ENCODE measurements at places on chromosomes 3 and 15.

- no peak for DNase-seq
Observed at GRCh38 chr3:178246004-178246403, 290.2 kb upstream of the KCNMB2 start.

DNA sequence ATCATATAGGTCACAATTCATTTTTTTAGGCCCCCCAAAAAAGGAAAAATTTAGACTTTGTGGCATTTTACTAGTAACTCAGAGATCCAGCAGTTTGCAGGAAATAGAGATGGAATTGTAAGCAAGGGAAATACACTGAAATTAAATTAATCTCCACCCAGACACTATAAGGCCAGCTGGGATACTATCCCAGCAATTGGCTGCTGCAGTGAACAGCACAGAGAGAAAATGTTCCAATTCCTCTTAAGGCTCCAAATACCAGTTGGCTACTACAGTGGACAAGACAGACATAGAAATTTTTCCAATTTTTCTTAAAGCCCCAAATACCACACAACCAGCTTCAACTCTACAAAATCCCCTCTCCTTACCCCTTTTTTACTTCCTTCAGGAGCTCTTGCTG is 78.9 kb downstream of the ULK4 start:
- DNase-seq: no peak

- DNase-seq: no peak
Observed at GRCh38 chr15:25727867-25728600, 135.1 kb downstream of the ATP10A start.

DNA sequence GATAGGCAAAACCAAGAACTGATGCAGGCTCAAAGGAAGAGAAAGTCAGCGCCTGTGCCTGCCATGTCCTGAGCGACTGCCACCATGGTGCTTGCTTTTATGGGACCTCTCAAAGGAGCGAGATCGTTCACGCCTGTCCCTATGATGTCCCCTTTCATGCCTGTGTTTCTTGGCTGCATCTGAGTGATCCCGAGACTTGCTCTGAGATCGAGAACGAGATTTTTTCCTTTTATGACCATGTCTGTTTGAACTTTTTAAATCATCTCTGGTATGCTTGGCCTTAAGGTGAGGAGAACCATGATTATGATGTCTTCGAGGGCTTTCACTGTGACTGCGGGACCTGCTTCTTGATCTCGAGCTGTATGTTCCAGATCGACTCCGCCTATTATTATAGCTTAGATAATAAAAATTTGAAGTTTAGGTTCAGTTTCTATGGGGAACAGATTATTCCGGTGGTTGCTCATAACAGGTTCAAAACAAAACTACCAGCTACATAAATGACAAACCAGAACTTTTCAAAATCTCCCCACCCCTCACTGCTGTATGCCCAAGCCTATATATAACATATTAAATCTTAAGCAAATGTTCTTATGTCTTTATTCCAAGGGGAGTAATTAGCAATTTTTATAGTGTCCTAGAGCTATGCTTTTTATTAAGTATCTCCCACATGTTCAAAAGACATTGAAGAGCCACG is 11.6 kb downstream of the CCNL1 start:
- no peak for DNase-seq

DNA sequence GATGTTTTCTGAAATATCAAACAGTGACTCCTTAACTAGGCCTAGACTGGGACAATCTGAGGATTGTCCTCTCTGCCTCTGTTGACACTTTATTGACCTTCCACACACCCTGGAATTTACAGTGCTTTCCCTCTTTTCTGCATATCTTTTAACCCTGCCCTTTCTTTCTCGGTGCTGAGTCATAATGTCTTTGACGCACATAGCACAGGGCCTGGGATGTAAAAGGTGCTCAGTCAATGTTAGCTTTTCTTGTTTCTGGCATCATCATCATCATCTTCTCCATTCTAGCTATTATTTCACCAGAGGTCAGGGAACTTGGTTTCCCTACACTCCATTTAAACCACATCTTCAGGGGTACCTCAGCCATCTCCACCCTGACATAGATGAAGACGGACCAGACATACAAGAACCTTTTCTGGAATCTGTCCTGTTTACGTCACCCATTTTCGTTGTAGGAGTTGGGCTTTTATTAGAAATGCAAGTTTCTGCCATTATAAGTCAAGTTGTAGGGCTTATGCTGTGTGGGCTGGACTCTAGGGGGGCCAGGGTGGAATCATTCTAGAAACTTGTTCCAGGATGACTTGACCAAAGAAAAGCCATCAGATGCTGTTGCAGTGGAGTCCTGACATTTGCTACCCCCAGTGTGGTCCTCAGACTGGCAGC is 46.6 kb downstream of the ZBTB38 start:
- no peak for DNase-seq

- no peak for DNase-seq
Observed at GRCh38 chr3:49351521-49352011, 6.6 kb downstream of the GPX1 start.

GRCh38 chr3:100160521-100160920 is 46.2 kb upstream of the FILIP1L start:
- no peak for DNase-seq

DNA sequence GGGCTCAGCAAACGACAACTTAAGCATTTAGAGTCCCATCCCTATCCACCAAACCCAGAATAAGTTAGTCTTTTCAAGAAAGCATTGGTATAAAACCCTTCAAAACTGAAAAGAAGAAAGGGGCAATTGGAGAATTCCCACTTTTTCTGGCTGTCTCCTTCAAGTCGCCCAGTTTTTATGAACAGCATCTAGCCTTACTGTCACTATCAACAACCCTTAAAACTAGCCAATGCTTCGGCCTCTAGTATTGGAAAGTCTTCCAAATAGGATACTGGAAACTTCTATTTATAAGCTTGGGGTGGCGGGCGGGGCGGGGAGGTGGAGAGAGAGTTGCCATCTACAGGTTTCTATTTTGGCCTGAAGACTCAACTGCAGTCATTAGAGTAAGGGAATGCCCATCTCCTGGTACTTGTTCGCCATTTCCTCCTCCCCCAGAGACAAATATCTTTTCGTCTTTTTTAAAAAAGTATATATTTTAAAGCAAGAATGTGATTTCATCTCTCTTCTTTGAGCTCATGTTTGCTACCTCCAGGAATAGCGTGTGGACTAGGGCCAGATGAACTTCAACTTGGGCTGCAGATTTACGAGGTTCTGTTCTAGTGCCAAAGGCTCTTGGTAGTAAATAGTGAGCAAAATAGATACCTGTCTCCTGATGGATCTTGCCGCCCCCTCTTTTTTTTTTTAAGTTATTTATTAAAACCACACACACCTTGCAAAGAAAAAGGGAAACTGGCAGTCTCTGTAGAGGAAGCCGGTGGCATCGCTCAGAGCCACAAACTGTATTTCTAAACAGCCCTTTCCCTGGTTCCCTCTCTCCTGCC is 2.7 kb downstream of the BCL6 start:
- no peak for DNase-seq

DNA sequence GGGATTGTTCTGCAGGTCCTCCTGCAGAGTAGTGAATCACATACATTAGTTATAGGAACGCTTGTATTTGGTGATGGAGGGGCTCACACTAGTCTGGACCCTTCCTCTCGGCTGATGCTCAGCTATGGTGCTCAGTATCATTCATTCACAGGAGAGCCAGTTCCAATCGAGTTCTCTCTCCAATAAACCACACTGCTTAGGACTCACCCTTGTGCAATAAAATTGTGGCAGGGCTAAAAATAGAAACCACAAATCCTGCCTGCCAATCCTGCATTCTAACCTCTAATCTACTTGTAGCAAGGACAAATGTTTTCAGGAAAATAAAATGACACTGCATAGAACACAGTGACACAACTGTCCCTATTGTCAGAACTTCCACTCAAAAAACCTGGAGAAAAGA is 138.4 kb upstream of the TBL1XR1 start:
- DNase-seq: no peak

All from ovary (tissue), 10 donors.